T-helper 17 cell (primary cell): ENCODE measurements at places on chromosomes 11 and 22.

GRCh38 chr11:111549869-111550203, 9.3 kb downstream of the LAYN start:
- no peaks in the 10 kb centered on the region for H3K36me3 ChIP-seq
- peaks cover 76% of the 10 kb centered on the region for H3K27me3 ChIP-seq
- H3K27ac ChIP-seq, result no peak overlapping the region
- no peak overlapping the region for H3K4me3 ChIP-seq
- no peak for DNase-seq

DNA sequence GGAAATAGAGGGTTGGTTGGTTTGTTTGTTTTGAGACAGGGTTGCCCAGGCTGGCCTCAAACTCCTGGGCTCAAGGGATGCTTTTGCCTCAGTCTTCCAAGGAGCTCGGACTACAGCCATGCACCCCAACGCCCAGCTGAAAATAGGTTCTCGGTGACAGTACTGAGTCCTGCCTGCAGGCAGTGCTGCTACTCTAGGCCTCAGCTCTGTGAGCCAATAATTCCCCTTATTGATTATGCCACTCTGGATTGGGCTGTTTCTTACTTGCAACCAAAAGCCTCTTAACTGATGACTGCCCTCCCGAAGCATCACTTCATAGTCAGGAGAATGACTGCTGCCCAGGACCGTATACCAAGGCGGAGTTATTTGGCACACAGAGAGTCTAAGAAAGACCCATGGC, 1.2 kb upstream of the C11orf16 start:
- no peak overlapping the region for H3K4me3 ChIP-seq
- peaks cover 8% of the 10 kb centered on the region for H3K4me1 ChIP-seq
- DNase-seq, result no peak

GRCh38 chr11:34356913-34357700, 703 bp downstream of the ABTB2 start:
- H3K27ac ChIP-seq, result peak overlapping the region; percentile 6
- peaks cover 5% of the 10 kb centered on the region for H3K36me3 ChIP-seq
- peaks cover 18% of the 10 kb centered on the region for H3K4me1 ChIP-seq
- DNase-seq, result peak; percentile 36
- H3K4me3 ChIP-seq, result peak overlapping the region; percentile 97
- peaks cover 66% of the 10 kb centered on the region for H3K27me3 ChIP-seq

GRCh38 chr11:120883404-120884080, 140.4 kb upstream of the TBCEL start:
- H3K27me3 ChIP-seq, result peaks cover 69% of the 10 kb centered on the region
- peaks cover 2% of the 10 kb centered on the region for H3K4me1 ChIP-seq
- no peak for DNase-seq
- H3K4me3 ChIP-seq, result no peak overlapping the region
- H3K36me3 ChIP-seq, result no peaks in the 10 kb centered on the region
- no peak overlapping the region for H3K27ac ChIP-seq

DNA sequence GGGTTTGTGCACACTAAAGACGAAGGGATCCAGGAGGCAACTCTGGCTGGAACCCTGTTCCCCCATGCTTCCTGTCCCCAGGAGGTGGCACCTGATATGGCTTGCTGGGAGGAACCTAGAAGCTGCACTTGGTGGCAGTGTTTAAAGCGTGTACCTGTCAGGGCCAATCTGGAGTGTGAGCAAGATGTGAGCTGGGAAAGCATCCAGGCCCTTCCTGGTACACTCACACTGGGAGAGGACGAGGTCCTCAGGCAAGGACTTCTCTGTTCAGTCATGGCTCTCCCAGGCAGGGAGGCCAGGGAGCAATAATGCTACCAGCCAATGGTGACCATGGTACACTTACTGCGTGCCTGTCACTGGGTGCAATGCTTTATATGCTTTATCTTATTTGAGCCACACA, 130.7 kb upstream of the NECTIN1 start:
- peaks cover 53% of the 10 kb centered on the region for H3K27me3 ChIP-seq
- H3K4me1 ChIP-seq, result peaks cover 2% of the 10 kb centered on the region
- H3K36me3 ChIP-seq, result no peaks in the 10 kb centered on the region
- DNase-seq, result no peak

DNA sequence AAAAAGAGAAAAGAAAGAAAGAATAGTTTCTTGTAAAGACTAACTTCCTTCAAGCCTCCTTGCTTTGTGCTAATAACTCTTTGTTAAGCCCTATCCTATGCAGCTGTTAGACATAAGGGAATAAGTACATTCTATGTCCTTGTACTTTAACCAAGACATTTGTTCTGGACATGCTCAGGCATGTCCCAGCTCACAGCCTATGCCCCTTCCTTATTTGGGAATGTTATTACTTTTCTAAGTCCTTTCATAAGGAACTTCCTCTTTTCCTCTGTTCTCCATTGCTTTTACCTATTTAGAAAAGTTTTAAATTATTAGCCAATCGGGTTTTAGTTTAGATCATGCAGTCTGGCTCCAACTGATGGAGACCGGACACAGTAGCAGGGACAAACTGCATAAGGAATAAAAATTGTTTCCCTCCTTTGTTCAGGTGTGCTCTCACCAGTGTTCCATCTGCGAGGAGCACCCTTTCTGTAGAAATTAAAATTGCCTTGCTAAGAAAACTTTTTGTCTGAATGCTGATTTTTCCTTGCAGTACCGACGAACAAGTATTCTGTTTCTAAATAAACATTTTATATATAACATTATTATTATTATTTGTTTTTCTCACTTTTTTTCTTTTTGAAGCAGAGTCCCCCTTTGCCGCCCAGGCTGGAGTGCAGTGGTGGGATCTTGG, 21.6 kb upstream of the SPINDOC start:
- H3K4me1 ChIP-seq, result peaks cover 2% of the 10 kb centered on the region
- no peak overlapping the region for H3K27ac ChIP-seq
- no peak for DNase-seq
- peaks cover 13% of the 10 kb centered on the region for H3K27me3 ChIP-seq

DNA sequence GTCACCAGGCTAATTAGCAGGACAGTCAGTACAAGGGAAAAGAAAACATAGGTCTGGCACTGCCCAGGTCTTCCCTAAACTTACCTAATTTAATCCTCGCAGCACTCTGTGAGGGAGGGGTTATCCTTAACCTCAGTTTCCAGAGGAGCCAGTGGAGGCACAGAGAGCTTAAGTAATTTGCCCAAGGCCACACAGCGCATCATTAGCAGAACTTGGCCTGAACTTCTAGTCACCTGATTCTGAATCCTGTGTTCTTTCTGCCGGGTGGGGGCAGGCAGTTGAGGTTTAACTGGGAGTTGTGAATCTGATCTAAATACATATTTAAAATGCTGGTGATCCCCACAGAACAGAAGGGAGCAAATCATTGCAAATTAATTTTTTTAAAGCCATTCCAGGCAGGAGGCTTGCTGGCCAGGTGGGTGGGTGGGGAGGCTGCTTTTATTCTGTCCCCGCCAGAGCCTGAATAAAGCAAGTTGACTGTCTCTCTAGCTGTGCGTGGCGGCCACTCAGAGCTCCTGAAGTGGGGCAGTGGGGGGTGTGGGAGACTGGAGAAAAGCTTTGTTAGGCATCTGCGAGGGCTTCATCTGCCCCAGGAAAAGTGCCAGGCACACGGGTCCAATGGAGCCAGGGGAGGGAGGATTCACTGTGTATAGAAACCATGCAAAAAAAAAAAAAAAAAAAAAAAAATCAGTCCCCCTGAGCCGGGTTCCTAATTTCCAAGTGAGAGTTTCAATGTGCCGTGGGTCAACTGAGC, 66.1 kb downstream of the NFAM1 start:
- no peak overlapping the region for H3K4me3 ChIP-seq
- no peak for DNase-seq
- no peak overlapping the region for H3K27ac ChIP-seq
- H3K36me3 ChIP-seq, result peaks cover 5% of the 10 kb centered on the region
- peaks cover 17% of the 10 kb centered on the region for H3K4me1 ChIP-seq
